Testis (tissue), 5 donors: ENCODE measurements at places on chromosomes 2 and 18.

- no peak for DNase-seq
Measured at GRCh38 chr2:43333101-43333655, 106.8 kb upstream of the ZFP36L2 start.

- DNase-seq = no peak
Measured at GRCh38 chr2:114527330-114527983, 85.0 kb downstream of the DPP10 start.

DNA sequence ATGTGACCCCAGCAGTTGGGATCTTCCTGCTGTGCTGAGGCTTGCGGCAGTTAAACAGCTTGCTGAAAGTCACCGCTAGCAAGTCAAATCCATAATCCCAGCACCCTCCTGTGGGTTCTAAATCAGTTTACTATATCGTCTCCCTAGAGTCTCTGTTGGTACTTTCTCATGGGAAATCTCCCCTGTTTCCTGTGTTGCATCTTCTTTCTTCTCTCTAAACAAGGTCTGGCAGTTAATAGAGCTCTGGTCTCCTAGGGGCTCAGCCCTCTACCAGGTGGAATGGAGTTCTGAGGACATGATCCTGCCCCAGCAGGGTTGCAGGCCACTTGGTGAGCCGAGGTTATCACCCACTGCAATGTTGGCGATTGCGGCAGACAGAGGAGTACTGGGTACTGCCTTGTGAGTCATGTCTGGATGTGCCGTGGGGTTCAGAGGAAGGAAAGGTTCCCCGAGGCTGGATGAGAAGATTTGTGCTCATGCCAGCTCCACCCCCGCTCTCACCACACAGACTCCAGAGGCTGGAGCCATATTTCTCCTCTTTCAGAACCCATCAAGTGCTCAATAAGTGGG, 59.4 kb upstream of the SIX2 start:
- no peak for DNase-seq

- DNase-seq = no peak
Measured at GRCh38 chr2:120237491-120237902, 14.3 kb upstream of the TMEM185B start.

- DNase-seq = no peak
Measured at GRCh38 chr2:105411720-105412407, 13.0 kb upstream of the FHL2 start.

- no peak for DNase-seq
Measured at GRCh38 chr18:58694720-58695468, 23.6 kb downstream of the MALT1 start.

- no peak for DNase-seq
Measured at GRCh38 chr2:105181282-105181681, 60.3 kb upstream of the GPR45 start.

- peak; percentile 31 for DNase-seq
Measured at GRCh38 chr2:230643576-230644291, 68.9 kb upstream of the CAB39 start.

- no peak for DNase-seq
Measured at GRCh38 chr2:42754021-42754775, 9.7 kb downstream of the OXER1 start.

DNA sequence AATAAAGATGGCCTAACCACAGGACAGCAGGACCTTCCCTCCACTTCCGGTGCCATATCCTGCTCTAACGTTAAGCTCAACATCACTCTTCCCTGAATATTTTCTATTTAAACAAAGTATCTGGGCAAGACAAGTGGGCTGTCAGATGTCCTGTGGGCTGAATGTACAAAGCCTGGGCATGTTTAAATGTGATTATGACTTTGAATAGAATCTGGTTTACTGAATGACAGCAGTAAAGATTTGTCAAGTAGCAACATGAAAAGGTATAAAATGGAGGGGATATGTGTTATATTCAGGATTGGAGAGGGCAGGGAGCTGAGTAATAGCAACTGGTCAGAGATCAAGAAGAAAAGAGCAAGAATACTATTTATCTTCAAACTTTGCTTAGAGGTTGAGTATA, 540.9 kb downstream of the NRXN1 start:
- no peak for DNase-seq

GRCh38 chr2:217993138-217993537, 9.7 kb downstream of the TNS1 start:
- no peak for DNase-seq

DNA sequence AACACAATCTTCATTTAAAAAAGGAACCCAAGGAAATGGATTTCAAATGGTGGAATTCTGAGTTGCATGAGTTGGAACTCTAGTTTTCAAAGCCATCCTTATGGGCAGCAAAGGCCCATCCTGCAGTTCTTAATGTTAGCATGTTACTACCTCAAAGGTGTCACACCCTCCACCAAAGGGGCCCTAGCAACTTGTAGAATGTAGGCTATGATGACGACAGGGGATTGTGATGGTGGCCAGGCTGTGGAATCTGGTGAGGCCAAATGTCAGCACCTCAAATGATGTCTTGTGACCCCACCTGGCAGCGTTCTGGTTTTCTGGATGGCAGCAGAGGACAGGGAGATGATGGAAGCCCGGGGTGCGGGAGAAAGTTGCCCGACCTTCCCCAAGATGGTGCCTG, at the start of gene TMEM247:
TSS of gene TMEM247 (plus strand) at position 301 of the 400 bp plus-strand sequence.
- DNase-seq = no peak

- peak; percentile 86 for DNase-seq
Measured at GRCh38 chr18:51668101-51668500, 470.6 kb upstream of the MEX3C start.

DNA sequence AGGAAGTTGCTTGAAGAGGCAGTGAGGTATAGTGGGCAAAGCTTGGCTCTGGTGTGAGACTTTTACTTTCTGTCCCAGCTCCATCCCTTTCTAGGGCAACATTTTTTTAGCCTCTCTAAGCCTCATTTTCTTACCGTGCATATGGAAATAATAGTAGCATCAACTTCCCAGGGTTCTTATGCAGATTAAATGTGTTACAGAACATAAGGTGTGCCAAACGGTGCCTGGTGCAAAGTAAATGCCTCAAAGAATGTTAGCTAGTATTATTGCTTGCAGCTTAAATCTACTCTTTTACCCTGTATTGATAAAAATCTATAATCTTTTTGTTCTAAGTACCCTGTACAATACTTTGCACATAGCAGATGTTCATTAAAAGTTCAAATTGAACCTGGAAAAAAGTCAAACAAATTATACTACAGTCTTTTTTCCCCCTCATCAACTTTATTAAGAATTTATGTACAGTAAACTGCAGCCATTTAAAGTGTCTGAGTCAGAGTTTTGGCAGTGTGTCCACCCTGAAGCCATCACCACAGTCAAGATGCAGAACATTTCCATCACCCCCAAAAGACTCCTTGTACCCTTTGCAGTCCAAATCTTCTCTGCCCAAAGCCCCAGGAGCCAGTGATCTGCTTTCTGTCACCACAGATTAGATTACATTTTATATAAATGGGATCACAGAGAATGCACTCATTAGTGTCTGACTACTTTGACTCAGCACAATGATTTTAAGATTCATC, 10.6 kb downstream of the MAPRE2 start:
- no peak for DNase-seq

GRCh38 chr2:228654707-228655106, 473.2 kb upstream of the SPHKAP start:
- no peak for DNase-seq

DNA sequence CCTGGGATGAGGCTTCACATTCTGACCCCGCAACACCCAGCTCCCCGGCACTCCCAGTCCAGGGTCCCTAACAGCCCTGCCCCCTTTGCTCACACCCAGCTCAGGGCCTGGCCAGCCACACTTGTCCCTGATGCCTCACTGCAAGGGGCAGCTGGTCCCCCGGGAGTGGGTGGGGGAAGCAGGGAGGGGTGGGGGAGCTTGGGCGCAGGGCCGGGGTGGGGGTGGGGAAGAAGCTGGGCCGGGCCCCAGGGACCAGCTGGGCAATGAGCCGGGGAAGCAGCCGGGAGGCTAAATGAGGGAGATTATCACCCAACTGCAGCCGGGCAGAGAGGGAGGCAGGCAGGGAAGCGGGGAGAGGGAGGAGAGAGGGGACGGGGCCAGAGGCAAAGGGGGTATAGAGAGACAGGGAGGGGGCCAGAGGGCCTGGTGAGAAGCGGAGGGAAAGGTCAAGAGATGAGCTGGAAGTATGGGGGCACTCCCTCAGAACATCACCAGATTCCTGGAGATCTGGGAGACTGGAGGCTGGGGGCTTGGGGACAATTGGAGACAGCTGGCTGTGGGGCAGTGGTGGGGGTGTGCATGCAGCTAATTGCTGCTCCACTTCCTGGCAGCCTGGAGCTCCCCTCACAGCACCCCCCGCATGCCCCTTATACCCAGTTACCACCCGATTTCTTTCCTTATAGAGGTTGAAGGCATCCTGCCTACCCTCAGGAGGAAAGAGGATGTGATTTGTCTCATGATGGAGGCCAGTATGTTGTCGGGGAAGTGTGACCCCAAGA, 2.5 kb upstream of the ASIC4 start:
- DNase-seq = no peak

GRCh38 chr2:234812851-234813250, 139.0 kb upstream of the SH3BP4 start:
- no peak for DNase-seq

DNA sequence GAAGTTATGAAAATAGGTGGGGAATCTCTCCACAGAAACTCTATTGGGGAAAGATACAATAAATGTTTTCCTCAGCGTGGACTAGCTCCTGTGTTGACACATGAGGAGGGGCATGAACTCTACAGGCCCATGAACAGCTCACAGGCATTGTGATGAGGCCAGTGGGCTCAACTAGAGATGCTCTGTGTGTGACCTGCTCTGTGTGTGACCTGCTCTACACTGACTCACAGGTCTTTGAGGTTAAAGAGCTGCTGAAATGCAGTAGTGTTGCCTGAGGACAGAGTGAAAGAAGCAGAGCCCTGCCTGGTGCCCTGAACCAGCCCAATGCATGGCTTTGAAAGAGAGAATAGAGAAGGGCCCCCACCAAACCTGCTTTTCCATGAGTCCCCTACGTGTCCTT, 117.6 kb downstream of the MCFD2 start:
- DNase-seq = no peak

DNA sequence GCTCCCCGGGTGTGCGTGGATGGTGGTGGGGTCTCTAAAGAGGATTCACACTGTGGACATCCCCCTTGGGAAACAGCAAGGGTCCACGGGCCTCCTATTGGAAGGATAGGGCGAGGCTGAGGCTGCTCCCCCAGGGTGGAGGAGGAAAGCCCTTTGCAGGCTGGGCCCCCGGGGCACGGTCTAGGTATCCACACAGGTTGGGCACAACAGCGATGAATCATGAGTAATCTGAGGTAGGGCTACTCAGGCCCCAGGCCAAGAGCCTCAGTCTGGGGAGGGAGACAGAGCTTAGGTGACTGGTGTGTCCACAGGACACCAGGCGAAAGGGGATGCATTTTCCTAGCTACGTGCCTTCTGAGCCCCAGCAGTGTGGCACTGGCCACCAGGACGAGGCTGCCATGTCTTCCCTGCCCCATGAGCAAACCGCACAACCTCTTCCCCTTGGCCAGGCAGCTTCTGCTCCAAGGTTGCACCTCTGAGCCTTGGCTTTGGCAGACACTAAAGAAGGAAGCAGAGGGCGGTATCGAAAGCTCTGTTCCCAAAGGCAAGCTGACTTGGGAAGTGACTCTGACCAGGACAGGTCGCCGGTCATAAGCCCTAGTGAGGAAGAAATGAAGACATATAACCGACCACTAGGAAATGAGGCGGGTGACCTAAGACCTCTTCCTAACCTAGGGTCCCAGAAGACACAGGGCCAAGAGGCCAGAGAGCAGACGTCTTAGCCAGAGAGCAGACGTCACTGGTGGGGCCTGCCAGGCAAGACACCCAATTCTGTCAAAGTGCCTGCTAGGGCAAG, 14.6 kb upstream of the SEMA4C start:
- no peak for DNase-seq

- DNase-seq = no peak
Measured at GRCh38 chr2:233976690-233977294, 59.6 kb downstream of the TRPM8 start.

DNA sequence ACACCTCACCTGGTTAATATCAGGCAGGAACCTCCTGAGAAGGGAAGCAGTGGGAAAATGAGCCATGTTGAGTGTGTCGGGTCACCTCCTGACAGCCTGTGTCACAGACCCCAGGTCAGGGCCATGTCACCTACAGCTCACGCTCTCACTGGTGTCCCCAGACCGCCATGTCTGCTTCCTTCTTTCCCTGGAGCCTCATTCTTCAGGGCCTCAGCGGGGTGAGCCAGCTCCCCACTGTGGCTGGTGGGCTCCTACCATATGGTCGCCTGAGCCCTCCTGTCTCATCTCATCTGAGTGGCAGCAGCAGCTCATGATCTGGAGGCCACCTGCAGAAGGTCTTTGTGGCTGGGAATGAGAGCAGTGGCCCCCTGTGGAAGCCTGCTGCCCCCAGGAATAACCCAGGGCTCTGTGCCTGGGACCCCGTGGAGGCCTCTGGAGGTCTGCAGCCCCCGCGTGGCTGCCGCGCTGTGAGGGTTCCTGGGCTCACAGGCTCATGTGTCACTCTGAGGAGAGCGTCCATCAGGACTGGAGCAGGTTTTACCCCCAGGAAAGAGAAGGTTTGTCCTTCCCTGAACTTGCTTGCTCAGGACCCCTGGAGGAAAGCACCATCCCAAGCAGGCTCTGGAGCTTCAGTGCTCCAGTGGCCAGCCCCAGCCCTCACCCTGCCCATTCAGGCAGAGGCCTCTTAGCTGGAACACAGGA, 56.4 kb downstream of the FAM168B start:
- no peak for DNase-seq

GRCh38 chr18:34710458-34710914, 388 bp downstream of the DTNA start:
- DNase-seq = no peak

- no peak for DNase-seq
Measured at GRCh38 chr2:134185639-134186038, 68.2 kb upstream of the MGAT5 start.

GRCh38 chr2:172765662-172766061, 30.0 kb downstream of the RAPGEF4 start:
- no peak for DNase-seq

DNA sequence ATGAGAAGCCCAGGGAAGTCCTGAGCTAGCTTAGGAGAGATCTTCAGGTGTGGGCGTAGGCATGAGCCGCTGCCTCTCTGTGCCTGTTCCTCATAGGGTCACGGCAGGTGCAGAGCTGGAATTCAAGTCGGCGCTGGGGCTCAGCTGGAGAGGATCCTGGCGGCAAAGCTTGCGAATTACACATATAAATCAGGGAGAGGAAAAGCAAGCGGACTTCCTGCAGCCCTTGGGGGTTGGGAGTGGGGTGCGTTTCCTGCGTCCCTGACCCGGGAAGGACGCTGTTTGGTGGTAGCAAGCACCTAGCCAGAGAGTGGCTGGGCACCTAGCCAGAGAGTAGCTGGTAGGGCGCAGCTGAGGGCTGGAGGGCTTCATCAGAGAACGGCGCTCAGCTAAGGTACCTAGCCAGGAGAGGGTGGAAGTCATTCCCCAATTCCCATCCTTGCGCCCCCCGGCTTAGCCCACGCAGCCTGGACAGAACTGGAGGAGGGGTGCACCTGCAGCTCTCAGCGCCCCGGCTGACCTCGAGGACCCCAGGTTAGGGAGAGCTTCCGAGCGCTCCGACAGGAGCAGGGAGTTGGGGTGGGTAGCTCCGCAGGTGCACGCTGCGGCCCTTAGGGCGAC, 459 bp upstream of the EFR3B start:
- DNase-seq = peak; percentile 49

DNA sequence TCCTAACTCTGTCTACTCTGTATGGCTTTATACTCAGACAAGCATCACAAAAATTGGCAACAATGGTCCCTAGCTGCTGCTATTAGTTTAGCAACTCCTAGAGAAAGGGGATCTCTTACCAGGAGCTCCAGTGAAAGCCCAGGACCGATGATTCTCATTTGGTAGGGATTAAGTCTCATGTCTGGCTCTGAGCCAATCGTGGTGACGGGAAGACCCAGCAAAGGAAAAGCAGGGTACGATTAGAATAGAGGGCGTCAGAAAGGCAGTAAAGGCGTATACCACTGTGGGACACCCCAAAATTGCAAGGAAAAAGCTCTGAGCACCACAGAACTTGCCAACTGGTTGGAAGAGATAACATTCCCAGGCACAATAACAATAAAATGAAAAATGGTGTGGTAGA, 129.5 kb downstream of the MTCL1 start:
- no peak for DNase-seq
